ENCODE measurements at places on chromosomes 12 and 14. TPM values are rescaled to one million over a fixed set of nuclear protein-coding genes. Genes with fewer than 3 reads are reported as not detected.

DNA sequence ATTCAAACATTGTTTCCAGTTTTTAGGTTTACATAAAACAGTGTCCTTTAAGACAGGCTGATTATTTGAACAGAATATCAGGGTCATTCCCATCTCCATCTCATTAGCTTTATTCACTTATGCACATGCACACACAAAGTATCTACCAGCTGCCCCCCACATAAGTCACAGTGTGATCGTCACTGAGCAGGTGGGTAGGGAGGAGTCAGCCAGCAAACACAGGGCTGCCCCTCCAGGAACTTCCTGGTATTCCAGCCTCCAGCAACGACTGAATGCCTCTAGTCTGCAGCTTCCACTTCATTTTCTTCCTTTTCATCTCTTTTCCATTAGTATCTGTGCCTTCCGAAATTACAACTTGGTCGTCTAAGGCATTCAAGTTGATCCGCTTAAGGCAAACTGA lies 48.8 kb upstream of the FOXN3 start:
- H3K4me3 ChIP-seq: no peak overlapping the region
- no peak overlapping the region for H3K27ac ChIP-seq
- DNase-seq: no peak
- H3K27me3 ChIP-seq: no peaks in the 10 kb centered on the region
- H3K4me1 ChIP-seq: peaks cover 21% of the 10 kb centered on the region

DNA sequence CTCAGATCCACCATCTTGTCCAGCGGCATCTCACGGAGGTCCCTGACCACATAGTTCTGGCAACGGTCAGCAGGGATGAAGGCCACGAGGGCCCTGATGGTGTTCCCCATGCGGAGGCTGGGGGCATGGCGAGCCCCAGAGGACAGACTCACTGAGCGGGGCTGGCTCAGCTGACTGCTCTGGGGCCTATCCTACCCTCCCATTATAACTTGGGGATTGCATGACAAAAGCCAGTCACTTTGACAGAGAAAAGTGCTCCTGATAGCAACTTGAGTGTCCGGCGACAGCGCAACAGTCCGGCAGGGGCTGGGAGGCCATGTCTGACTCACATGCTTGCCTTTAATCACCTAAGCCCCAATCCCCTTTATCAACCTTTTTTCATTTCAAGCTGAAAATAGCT lies at the start of gene LRRC10:
Gene LRRC10 (minus strand): TSS at position 179 of the 400 bp plus-strand sequence. CDS start 69 bp downstream, at position 110.
- H3K4me3 ChIP-seq: peak within 1 kb of the TSS; percentile 45
- no peaks in the 10 kb centered on the region for H3K36me3 ChIP-seq
- H3K27me3 ChIP-seq: no peaks in the 10 kb centered on the region
- H3K27ac ChIP-seq: peak within 1 kb of the TSS; percentile 77
- DNase-seq: peak; percentile 50

The CD4 gene
- 5.7 TPM for total RNA-seq

The OR6C2 gene
- not detected for total RNA-seq

GRCh38 chr14:77076113-77076631 lies 21.9 kb upstream of the CIPC start:
- H3K4me1 ChIP-seq: peaks cover 9% of the 10 kb centered on the region
- peak; percentile 81 for DNase-seq
- H3K27me3 ChIP-seq: no peaks in the 10 kb centered on the region
- peak overlapping the region; percentile 24 for H3K4me3 ChIP-seq

- no peak overlapping the region for H3K4me3 ChIP-seq
- no peaks in the 10 kb centered on the region for H3K4me1 ChIP-seq
- no peak for DNase-seq
- peaks cover 18% of the 10 kb centered on the region for H3K27me3 ChIP-seq
- no peak overlapping the region for H3K27ac ChIP-seq
- no peaks in the 10 kb centered on the region for H3K36me3 ChIP-seq
Measured at GRCh38 chr12:49907352-49907751, 3.7 kb upstream of the FAIM2 start.

DNA sequence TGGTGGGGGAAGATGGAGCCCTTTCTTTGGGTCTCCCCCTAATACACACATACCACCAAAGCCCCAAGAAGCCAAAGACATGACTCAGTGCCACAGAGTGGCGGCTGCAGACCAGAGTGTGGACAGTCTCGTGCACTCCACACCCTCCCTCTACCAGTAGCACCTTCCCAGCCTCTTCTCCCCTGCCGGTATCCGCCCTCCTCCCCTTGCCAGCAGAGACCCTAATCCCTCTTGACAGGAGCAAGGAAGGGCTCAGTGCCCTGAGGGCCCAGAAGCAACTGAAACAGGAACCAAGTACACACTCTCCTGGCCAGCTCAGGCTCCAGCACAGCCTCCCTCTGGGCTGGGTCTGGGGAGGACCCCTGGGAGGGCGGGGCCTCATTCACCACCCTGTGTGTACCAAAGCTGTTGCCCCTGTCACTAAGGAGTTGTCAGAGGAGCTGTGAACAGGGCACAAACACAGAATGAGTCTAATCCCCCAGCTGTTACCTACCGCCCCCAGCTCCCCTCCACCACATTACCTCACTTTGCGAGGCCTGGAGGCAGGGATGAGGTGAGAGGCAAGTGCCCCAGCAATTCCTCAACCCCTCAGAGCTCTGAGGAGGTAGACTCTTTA lies 8.2 kb downstream of the SPRYD3 start:
- H3K27ac ChIP-seq: peak overlapping the region; percentile 81
- peaks cover 70% of the 10 kb centered on the region for H3K4me1 ChIP-seq
- DNase-seq: no peak
- H3K27me3 ChIP-seq: no peaks in the 10 kb centered on the region
- H3K4me3 ChIP-seq: no peak overlapping the region

- no peaks in the 10 kb centered on the region for H3K36me3 ChIP-seq
- no peak for DNase-seq
- no peaks in the 10 kb centered on the region for H3K27me3 ChIP-seq
- H3K4me1 ChIP-seq: no peaks in the 10 kb centered on the region
Measured at GRCh38 chr12:51600721-51601120, 9.7 kb downstream of the SCN8A start.

- H3K27ac ChIP-seq: no peak overlapping the region
- no peaks in the 10 kb centered on the region for H3K4me1 ChIP-seq
- H3K36me3 ChIP-seq: no peaks in the 10 kb centered on the region
- no peak for DNase-seq
Measured at GRCh38 chr14:100609941-100610391, 22.7 kb upstream of the BEGAIN start.

- H3K4me1 ChIP-seq: no peaks in the 10 kb centered on the region
- no peak overlapping the region for H3K4me3 ChIP-seq
- no peaks in the 10 kb centered on the region for H3K27me3 ChIP-seq
- H3K36me3 ChIP-seq: no peaks in the 10 kb centered on the region
Measured at GRCh38 chr12:23525450-23526072, 423.9 kb downstream of the SOX5 start.

DNA sequence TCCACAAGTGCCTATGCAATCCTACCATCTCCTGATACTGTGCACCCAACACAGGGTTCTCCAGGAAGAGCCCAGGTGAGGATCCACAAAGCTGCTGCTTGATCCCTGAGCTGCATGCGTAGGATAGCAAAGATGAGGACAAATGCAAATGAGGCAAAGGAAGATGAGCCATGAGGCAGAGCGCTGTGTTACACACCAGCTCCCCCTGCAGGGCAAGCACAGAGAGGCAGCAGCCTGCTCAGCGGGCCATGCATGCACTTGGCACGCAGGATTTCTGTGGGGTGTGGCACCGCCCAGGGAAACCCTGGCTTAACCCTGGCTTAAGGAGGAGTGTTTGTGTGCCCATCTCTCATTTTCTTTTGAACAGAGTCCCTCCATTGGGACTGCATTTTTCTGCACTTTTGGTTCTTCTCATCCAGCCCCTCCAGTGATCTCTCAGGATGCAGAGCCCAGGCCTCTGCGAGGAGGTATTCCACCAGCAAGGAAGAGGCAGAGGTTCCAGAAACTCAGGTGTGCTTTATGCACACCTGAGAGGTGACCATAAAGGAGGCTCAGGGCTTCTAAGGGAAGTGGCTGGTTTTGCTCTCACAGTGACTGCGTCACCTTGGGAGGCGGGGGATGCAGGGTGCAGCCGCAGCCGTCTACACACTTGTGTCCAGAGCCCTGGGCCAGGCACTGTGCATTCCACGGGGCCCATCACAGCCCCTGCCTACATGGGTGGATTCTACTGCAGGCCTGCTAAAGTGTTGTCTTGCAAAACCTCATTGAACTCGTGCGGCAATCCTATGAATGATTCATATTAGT lies 973.3 kb upstream of the TMEM132C start:
- H3K4me1 ChIP-seq: no peaks in the 10 kb centered on the region
- H3K4me3 ChIP-seq: no peak overlapping the region

GRCh38 chr14:61365667-61366212 lies 44.4 kb downstream of the PRKCH start:
- no peak overlapping the region for H3K27ac ChIP-seq
- DNase-seq: no peak
- no peak overlapping the region for H3K4me3 ChIP-seq
- peaks cover 66% of the 10 kb centered on the region for H3K4me1 ChIP-seq
- H3K27me3 ChIP-seq: no peaks in the 10 kb centered on the region
- H3K36me3 ChIP-seq: no peaks in the 10 kb centered on the region

GRCh38 chr12:68375756-68376695 lies 43.9 kb upstream of the MDM1 start:
- no peak overlapping the region for H3K27ac ChIP-seq
- no peak for DNase-seq
- no peaks in the 10 kb centered on the region for H3K27me3 ChIP-seq
- no peak overlapping the region for H3K4me3 ChIP-seq

DNA sequence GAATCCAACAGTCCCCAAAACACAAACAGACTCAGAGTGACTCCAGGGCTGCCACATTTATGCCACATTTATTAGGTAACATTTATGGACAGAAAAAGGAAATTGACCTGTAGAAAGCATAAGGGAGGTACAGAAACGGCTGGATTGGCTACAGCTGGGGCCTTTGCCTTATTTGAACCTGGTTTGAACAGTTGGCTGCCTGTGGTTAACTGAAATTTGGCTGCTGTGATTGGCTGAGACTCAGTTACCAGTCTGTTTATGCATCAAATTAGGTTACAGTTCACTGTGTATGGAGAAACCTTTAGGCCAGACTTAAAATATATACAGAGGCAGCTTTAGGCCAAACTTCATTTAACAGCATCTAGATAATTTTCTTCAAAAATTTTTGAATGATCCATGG lies 27.8 kb upstream of the PCNX1 start:
- no peak for DNase-seq
- H3K27ac ChIP-seq: no peak overlapping the region
- peaks cover 5% of the 10 kb centered on the region for H3K4me1 ChIP-seq
- H3K36me3 ChIP-seq: no peaks in the 10 kb centered on the region
- H3K4me3 ChIP-seq: no peak overlapping the region

GRCh38 chr12:119989361-119989730 lies 310 bp downstream of the BICDL1 start:
- H3K36me3 ChIP-seq: no peaks in the 10 kb centered on the region
- no peaks in the 10 kb centered on the region for H3K27me3 ChIP-seq
- H3K27ac ChIP-seq: no peak overlapping the region
- no peak for DNase-seq

GRCh38 chr12:40105265-40105514 lies 691 bp downstream of the SLC2A13 start:
- H3K27ac ChIP-seq: peak overlapping the region; percentile 89
- peak overlapping the region; percentile 96 for H3K4me3 ChIP-seq
- DNase-seq: no peak

The DDX11 gene
- total RNA-seq: 9.4 TPM

GRCh38 chr12:53577941-53578352 lies 48.2 kb downstream of the ATF7 start:
- DNase-seq: no peak
- no peaks in the 10 kb centered on the region for H3K27me3 ChIP-seq
- no peak overlapping the region for H3K4me3 ChIP-seq
- H3K36me3 ChIP-seq: peaks cover 13% of the 10 kb centered on the region
- H3K27ac ChIP-seq: no peak overlapping the region

DNA sequence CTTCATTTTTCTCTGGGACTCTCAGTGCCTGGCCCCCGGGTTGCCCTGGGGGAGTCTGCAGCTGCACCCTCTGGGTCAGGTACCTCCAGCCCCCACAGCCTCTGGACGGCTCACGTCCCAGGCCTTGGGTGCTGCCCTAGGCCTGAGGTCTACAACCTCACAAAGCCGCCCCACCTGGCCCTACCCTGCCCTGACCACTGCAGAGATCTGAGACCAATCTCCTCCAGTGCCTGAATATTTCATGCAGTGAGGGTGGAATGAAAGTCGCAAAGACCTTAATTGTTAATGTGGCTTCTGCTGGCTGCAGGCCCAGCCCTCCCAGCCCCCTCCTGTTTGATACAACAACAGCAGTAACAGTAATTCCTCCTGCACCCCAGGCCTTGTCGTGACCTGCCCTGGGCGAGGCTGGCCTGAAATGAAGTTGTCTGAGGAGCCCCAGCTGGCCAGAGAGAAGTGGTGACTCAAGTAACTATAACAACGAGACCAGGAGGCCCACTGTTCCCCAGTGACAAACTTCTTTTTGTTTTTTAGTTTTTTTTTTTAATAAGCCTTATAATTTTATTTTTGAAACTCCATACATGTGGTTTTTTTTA lies 8.8 kb upstream of the CCDC85C start:
- no peaks in the 10 kb centered on the region for H3K27me3 ChIP-seq
- H3K27ac ChIP-seq: no peak overlapping the region
- no peak for DNase-seq
- no peaks in the 10 kb centered on the region for H3K36me3 ChIP-seq
- peaks cover 38% of the 10 kb centered on the region for H3K4me1 ChIP-seq
- no peak overlapping the region for H3K4me3 ChIP-seq

DNA sequence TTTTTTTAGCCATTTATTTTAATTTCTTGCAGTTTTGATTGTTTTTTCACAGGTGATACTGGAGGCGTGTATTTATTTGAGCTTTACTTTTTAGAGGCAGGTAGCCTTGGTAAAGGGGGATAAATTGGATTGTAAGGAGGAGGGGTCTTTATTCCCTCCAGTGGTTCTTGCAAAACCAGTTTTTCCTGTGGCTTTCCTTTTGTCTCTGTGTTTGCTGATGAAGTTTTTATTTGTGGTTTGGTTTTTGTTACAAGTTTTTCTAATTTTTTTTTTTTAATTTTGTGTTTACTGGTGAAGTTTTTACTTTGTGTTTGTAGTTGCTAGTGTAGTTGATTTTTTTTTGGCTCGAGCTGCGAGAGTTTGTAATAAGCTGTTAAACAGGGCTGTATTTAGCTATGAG lies 278.5 kb downstream of the PRKD1 start:
- H3K27ac ChIP-seq: no peak overlapping the region
- no peaks in the 10 kb centered on the region for H3K36me3 ChIP-seq
- no peaks in the 10 kb centered on the region for H3K27me3 ChIP-seq
- H3K4me3 ChIP-seq: no peak overlapping the region
- no peak for DNase-seq

- no peak for DNase-seq
- no peak overlapping the region for H3K4me3 ChIP-seq
- H3K36me3 ChIP-seq: no peaks in the 10 kb centered on the region
- H3K27ac ChIP-seq: no peak overlapping the region
- peaks cover 18% of the 10 kb centered on the region for H3K4me1 ChIP-seq
- H3K27me3 ChIP-seq: no peaks in the 10 kb centered on the region
Measured at GRCh38 chr14:58635091-58635830, 2.5 kb upstream of the DACT1 start.

The NANOG gene
- total RNA-seq: not detected

- no peaks in the 10 kb centered on the region for H3K4me1 ChIP-seq
- H3K27ac ChIP-seq: no peak overlapping the region
- H3K27me3 ChIP-seq: no peaks in the 10 kb centered on the region
- no peak overlapping the region for H3K4me3 ChIP-seq
Measured at GRCh38 chr12:66044731-66045130, 85.8 kb downstream of the LLPH start.

The TCL1B gene
- not detected for total RNA-seq

Data from heart right ventricle (tissue), 16 donors.